ENCODE measurements at places on chromosomes 13 and 19.

DNA sequence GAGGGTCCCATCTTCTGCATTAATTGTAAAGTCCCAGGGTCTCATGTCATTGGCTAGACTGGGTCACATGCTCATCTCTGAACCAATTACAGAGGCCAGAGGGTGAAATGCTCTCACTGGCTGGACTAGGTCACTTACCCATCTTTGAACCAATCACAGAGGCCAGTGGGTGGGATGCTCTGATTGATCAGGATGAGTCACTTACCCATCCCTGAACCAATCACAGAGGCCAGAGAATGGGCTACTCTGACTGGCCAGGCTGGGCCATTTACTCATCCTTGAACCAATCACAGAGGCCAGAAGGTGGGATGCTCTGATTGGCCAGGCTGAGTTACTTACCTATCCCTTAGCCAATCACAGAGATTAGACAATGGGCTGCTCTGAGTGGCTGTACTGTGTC is 5.3 kb downstream of the MISP start:
- no peak for DNase-seq

DNA sequence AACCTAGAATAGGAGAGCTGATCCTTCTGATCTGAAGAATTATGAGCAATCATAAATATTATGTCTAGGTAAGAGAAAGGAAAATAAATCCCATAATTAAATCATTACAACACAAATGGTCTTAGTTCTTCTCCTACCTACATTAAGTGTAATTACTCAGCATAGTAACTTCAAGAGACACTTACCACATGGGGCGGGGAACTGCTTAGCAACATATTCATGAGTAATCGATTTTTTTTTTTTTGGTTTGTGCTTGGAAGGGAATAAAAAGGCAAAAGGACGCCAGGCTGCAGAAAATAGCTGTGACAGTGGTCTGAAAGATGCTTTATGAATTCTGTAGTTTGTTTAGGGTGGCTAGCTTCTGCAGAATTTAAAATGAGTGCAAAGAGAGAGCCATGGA is 103.3 kb upstream of the HTR2A start:
- no peak for DNase-seq

DNA sequence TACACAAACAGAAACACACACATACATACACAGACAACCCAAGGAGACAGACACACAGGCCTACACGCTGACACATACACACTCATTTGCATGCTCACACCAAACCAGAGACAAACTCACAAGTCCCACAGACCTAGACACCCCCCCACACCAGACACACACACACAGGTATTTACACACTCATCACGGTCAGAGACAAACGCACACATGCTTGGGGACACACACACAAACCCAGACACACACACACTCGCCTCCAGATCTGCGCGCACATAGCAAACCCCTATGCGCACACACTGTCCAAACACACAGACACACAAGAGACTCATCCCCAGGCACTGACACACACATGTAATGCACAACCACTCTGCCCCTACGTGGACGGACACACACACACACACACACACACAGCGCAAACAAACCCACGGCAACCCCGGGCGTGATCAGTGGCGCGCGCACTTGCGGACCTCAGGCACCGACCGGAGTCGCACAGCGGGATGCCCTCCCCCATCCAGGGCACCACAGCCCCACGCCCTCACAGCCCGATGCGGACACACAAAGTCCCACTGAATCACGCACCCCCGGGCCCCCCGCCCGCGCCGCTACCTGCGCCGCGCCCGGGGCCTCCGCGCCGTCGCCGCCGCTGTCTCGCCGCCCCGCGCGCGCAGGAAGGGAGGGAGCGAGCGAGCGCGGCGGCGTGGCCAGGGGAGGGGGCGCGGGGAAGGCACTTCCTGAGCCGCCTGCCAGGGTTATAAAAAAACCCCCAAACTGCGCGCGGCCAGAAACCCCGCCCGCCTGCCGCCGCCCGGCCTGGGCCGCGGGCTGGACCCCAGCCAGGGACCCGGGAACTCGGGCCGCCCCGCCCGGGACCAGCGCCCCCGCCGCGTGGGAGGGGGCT is at the start of gene ADAMTS10:
Gene ADAMTS10, minus strand, starts transcription at position 675 of the 895 bp plus-strand sequence. CDS start 5,005 bp downstream, outside the sequence.
- no peak for DNase-seq

DNA sequence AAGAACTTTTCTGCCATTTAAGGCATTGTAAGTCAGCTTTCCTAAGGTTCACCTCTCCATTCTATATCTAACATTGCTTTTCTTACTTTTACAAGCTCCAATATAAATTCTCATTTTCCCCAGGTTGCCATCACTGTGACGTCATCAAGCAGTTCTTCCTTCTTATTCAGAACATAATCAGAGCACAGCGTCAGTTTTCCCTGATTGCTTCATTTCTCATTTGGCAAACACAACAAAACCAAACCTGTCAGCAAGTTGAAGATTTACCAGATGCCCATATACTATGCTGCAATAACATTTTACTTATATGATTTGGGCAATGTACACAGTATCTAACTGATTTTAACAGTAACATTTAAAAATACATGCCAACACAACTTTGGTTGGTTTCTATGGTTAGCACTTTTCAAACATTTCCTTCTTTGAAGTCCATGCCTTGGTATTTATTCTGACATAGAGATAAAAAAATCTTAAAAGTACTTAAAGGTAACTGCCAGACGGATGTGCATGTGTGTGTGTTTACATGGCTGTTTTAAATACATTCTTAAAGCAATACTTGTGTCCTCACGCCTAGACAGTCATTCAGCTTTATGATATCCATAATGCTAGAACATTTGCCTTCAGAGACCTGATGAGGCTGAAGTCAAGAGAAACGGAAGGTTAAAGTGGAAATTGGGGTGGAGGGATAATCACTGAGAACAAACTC is 264.0 kb downstream of the KLF12 start:
- DNase-seq = no peak

- DNase-seq = no peak
Observed at GRCh38 chr19:1921825-1922224, 16.6 kb downstream of the ADAT3 start.

GRCh38 chr13:78602561-78603239 is 652 bp downstream of the POU4F1 start:
- peak; percentile 14 for DNase-seq

DNA sequence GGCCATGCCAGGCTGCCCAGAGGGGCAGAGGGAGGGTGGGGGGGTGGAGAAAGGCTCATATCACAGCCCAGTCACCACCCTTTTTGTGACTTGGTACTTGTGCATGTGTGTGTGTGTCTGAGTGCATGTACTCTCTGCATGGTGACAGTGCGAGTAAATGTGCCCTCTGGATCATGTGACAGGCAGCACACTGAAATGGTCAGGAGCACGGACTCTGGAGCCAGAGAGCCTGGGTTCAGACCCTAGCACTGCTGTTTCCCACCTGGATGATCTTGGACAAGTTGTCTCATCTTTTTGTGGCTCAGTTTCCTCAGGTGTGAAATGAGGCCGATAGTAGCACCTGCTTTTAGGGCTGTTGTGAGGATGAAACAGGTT is 2.0 kb downstream of the CIC start:
- DNase-seq = no peak

DNA sequence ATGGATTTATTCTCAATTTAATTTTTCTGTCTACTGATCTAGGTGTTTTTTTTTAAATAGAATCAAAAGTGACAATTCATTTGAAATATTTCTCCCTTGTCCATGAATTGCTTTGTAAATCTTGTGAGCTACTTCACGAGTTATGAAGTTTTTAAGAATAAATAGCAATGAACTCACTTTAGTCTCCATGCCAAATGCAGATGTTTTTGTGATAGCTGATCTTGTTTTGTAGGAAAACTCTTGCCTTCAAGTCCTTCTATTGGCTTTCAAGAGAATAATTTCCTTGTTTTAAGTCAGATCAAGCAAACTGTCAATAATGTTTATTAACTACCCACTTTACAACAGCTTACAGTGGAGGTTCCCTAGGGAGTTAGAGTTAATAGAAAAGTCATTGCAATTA is 99.8 kb downstream of the ITGBL1 start:
- no peak for DNase-seq

DNA sequence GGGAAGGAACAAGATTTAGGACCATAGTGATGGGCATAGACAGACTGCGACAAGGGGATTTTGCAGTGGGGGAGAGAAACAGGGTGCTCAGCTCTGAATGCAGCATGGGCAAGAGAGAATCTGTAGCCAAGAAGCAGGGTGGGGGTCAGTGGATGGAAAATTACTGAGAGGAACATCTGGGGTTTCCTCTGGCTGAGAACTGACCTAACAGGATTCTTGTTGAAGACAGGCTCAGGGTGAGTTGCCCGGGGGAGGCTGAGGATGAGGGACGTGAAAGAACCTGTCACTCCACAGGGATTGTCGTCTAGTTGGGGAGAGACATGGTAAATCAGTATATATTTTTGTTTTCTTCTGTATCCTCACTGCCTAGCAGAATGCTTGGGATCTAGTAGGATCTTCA is 118.7 kb upstream of the PEG3 start:
- no peak for DNase-seq

GRCh38 chr13:92461831-92462230 is 764.8 kb upstream of the GPC6 start:
- DNase-seq = no peak

DNA sequence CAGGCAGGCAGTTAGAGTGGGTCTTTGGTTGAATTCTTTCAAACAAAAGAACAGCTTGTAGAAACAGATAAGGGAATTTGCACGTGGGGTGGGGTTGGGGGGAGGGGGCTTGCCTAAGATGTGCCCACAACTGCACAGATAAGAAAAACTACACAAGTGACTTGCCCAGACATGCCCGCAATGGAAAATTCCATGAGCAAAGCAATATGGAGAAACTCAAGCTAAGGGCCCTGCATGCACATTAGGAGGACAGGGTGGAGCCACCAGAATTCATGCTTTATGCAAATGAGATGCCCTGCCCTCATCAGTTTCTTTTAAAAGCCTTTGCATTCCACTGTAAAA is 755.6 kb upstream of the MIR17HG start:
- no peak for DNase-seq

DNA sequence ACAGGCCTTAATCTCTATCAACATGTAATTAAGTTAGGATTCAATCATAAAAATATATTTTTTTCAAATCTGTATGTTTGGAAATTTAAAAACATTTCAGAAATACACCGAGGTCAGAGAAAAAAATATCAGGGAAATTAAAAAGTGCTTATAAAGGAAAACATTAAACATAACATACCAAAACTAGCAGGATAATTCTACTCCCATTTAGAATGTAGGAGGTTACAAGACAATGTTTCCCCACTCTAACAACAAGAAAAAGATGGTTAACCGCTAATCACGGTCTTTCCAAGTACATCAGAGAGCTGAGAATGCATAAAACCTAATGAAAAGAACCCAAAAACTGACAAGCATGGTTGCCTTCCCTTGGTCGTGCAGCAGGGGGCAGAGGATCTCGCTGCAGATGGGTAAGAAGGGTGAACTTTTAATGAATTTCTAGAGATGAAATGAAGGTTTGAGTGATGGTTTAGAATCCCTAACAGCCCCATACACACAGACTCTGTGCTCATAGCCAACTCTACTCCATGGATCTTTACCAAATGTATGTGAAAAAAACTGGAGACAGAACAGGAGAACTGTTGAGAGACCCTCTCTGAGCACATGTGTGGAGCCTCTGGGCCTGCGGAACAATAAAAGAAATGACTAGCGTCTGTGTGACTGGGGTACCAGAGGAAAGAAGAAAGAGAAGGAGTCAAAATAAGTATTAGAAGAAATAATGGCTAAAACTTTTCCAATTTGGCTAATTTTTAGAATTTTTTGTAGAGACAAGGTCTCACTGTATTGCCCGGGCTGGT is 51.3 kb upstream of the LSM14A start:
- DNase-seq = no peak

- DNase-seq = no peak
Observed at GRCh38 chr13:112441226-112441625, 65.1 kb downstream of the SPACA7 start.

- no peak for DNase-seq
Observed at GRCh38 chr19:2663920-2664571, 38.4 kb downstream of the GNG7 start.

DNA sequence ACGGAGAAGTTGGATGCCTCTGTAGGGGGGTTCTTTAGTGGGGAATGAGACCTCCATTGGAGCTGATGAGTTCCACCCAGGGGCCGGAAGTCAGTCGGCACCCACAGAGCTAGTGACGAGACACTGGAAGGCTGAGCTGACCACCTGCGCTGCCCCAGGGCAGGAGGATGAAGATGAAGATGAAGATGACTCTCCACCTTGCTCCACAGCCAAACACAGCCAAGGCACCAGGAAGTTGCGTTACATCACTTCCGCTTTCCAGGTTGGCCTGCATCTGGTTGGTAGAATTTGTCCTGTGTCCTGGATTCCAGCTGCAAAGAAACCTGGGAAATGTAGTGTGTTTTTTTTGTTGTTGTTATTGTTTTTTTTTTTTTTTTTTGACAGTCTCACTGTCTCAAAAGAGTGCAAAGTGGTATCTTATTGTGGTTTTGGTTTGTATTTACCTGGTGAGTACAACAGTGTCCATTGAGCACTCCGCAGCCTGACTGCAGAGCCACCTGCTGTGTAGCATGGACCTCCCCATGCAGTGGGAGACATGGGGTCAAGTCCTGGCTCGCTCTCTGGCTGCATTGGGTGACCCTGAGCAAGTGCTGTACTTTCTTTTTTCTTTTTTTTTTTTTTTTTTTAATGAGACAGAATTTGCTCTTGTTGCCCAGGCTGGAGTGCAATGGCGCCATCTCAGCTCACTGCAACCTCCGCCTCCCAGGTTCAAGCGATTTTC is 1.9 kb downstream of the TBC1D17 start:
- no peak for DNase-seq

GRCh38 chr19:45103156-45103507 is 10.2 kb downstream of the PPP1R37 start:
- no peak for DNase-seq

DNA sequence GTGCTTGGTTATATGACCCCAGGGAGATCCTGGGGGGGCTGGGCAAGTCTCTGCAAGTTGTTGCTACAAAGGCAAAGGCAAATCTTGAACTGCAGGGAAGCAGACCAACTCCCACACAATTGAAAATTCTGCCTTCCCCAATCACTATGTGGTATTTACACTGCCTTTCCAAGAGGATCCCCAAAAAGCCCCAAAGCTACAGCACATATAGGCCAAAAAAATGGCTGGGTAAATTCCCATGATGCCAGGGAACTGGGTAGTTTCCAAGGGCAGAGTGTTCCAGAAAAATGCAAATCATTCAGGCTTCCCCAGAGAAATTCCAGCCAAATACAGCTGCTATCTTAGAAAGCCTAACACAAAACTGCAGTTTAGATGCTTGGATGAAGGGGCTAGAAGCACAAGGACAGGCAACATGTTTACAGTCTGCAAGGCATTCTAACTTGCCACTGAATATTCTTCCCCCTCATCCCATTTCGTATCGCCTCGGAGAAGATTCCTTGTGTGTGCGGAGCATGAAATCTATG is 6.2 kb downstream of the FOXO1 start:
- no peak for DNase-seq

DNA sequence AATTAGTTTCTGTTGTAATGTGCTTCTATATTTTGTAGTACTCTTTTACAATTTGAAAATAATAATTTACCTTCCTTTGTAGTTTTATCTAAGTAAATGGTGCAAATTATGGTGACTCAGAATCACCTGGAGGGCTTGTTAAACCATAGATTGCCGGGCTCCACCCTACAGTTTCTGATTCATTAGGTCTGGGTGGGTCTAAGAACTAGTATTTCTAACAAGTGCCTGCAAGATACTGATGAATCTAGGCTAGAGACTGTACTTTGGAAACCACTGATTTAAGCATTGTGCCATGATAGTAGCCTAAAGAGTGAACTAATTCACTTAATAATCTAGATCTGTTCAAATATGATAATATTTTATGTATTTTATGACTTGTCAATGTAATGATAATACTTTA is 437.4 kb upstream of the SPRY2 start:
- no peak for DNase-seq

- DNase-seq = no peak
Observed at GRCh38 chr19:11405846-11406643, 13.1 kb downstream of the RGL3 start.

- no peak for DNase-seq
Observed at GRCh38 chr19:35615036-35615435, 2.5 kb downstream of the HAUS5 start.

All from NCI-H2107 (cell line).